ENCODE measurements at places on chromosomes 3 and 15.

- DNase-seq: no peak
Measured at GRCh38 chr3:16913264-16913580, 28.5 kb downstream of the PLCL2 start.

GRCh38 chr3:11764931-11765363 lies 81.7 kb downstream of the TAMM41 start:
- no peak for DNase-seq

GRCh38 chr15:100642950-100643338 lies 40.6 kb downstream of the ASB7 start:
- DNase-seq: no peak

DNA sequence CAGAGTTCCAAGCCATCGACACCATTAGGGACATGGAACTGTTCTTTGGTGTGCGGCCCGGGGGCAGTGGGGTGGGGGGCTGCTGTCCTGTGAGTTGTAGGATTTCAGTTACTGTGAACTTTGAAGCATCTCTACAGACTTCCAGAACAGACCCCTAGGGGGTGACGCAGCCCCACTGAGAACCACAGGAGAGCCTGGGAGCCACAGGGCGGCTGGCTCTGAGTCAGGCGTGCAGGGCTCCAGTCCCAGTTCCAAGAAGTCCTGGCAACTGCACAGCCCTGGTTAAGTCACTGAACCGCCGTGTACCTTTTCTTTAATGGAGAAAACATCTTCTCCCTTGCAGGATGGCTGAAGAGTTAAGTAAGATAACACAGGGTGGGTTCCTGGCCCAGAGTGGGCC lies 23.5 kb upstream of the LRTM1 start:
- no peak for DNase-seq

DNA sequence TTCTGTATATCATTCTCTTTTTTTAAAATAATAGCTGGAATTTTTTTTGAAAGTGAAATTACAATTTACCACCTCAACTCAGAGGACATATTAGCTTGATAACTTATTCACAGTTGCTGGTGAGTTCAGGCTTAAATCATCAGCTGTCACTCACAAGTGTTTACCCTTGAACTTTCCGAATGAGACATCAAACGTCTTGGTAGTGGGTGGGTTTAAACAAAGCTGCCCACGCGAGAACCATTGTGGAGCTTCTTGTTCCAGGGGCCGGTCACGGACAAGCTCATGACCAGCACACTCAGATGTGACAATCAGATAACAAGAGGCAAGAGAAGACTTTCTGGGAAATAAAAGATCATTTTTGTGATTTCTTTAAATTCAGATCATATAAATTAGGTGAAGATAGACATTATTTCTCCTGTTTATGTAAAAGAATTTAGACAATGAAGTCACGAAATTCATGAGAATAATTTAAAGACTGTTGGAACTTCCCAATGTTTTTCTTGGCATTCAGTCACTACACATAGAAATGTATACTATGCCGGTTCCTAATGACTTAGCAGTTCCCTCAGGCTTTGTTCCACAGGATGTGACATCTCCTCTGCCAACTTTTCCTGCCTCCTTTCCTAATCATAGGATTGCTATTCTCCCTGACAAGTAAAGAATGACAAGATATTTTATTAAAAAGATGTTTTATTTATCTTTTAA lies 29.3 kb downstream of the BTD start:
- no peak for DNase-seq

DNA sequence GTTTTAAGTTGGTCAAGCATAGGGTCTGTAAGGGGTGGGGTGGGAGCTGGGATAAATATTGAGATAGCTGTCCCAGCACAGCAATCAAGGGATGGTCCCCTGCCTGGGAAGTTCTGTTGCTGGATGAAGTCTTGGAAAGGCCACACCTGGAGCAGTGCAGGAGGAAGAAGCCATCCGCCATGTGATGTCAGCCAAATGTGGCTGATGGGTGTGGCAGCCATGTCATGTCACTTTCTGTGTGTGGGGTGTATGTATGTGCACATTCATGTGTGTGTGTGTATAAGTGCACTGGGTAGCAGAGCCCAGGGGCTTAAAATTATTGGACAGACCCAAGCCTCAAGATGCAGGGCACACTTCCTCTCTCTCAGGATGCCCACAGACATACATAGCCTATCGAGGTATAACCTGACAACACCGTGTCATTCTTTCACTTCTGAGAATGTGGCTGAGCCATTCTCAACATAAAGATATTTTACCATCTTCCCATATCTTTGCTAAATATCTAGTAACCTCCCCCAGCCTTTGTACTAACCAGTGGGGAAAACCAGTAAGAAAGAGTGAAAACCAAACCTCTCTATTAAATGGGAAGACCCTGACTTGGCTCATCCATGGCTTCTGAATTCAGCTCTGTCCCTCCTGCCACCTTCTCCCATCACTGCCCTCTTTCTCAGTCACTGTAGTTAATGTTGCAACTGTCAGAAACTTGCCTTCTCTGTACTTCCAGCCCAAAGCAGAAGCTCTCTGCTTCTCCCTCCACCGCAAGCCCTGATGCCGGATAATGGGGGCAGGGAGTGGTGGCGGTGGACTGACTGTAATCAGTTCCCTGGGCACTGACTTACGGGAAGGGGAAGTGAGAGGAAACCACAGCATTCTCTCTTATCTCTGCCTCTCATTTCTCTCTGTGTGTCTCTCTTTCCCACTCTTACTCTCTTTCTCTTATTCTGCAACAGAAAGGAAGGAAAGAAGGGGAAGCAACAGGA lies 11.2 kb downstream of the TNFSF10 start:
- DNase-seq: no peak

DNA sequence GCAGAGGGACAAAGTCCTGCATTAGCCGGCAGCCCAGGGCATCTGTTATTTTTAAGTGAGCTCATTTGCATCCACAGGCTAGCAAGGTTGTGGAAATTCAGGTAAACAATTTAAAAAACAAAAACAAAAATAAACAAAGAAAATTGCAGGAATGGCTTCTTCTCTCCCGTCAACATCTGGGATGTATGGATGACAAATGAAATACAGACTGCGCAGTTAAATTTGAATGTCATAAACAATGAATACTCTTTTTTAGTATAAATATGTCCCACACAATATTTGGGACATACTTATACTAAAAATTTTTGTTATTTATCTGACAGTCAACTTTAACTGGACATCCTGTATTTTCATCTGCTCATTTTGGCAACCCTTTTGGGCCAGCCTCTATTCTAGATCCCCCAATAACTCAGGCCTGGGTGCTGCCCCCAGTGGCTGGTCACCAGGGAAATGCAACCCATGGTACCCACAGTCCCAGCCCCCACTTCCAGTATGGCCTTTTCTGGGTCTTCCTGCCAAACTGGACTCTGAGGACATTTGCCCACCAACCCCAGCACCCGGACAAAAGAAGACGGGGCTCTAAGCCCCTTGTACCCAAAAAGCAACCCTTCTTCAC lies 12.7 kb downstream of the GRM2 start:
- DNase-seq: no peak

- no peak for DNase-seq
Measured at GRCh38 chr3:172530566-172530965, 7.3 kb upstream of the TNFSF10 start.

GRCh38 chr3:99843590-99844258 lies 26.1 kb downstream of the CMSS1 start:
- DNase-seq: no peak

DNA sequence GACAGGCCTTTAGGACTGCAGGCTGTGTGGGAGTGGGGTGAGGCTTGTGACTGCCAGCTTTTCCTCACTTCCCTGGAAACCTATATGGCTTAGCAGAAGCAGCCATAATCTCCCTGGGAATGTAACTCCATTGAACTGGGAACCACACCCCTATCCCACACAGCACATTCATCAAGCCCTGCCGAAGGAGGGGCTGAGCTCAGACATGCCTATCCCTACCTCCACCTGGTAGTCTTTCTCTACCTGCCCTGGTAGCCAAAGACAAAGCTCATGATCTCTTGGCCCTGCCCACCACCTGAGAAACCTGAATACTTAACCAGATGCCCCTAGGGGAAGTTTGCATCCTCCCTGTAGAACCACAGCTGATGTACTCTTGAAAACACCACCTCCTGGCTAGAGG lies 219.8 kb downstream of the UNC13C start:
- DNase-seq: no peak

DNA sequence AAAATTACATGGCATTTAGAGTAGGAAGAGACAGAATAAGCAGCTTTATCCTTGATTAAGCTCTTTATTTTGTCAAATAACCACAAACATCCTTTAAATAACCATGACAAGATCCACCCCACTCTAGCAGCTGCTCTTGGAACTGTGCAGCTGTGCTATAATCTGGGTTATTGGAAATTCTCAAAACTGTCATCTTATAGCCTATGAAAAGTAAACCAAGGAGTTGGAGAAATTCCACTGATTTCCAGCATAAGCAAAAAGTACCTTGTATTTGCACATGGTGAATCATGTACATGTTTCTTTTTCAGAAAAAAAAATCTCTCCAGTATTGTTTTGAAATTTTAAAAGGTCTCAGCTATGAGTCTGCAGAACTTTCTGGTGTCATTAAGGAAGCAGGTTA lies 88.8 kb upstream of the ABI3BP start:
- no peak for DNase-seq

GRCh38 chr15:60555291-60555690 lies 76.3 kb upstream of the ICE2 start:
- DNase-seq: no peak

DNA sequence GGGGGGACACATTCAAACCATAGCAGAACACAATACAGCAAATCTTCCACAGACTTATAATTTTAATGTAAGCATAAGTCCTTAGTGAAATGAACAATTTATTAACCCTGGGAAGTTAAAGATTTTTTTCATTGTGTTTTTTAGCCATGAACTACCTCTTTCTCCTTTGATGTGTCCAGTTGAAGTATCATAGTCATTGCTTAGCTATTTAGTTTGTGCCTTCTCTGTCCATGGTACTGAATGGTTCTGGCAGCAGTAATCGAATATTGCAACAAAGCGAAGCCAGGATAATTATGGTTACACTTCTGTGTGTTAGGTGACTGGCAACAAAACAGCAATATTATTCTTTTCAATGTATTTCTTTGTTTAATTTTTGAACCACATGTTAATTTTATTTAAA lies 403.0 kb upstream of the ONECUT1 start:
- DNase-seq: no peak

DNA sequence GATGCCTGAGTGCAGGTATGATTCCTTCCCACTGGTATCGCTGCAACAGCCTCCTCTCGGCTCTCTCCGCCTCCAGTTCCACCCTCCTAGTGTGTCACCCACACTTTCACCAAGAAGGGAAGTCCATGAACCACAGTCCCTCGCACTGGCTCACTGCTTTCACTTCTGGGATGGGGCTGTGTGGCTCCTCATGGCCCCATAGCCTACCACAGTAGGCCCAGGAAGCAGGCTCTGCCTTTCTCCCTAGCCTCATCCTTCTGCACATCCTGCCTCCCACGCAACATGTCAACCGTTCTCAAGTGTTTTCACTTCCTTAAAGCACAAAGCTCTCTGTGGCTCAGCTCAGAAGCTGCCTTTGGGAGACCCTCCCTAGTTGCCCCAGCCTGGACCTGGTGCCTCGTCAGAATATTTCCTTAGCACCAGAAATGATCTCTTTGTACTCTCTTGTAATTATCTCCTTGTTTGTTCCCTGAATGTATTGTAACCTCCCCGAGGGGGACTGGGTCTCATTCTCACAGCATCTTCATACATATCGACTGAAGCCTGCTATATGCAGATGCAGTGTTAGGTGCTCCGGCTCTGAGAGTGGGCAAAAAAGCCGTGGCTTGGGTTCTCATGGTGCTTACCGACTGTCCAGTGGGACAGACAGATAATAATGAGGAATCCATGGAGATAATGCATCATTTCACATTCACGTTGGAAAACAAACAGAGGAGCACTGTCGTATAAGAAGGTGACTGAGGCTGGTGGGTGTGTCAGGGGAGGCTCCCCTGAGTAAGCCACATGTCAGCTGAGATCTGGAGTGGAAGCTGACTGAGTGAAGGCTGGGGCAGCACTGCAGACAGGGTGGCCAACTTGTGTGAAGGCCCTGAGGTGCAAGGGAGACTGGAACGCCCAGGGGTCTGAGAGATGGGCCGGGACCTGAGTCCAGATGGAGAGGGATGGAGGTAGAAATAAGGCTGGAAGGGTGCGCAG lies 107.1 kb downstream of the DGKG start:
- DNase-seq: no peak

DNA sequence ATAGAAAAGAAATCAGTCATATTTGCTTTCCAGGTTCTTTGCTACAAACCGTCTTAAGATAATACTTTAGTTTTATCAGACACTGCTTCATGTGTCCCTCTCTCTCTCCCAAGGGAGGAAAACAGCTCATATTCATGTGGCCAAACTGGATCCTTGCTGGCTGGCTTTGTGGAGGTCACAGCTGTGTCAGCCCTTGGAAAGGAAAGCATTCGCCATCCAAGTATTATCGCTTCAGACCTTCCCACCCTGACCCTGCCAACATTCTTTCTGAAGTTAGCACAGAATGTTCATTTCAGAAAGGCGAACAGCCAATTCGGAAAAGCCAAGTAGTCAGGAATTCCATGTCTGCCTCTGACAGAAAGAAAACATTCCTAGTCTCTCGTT lies 213.6 kb downstream of the FEZF2 start:
- no peak for DNase-seq

DNA sequence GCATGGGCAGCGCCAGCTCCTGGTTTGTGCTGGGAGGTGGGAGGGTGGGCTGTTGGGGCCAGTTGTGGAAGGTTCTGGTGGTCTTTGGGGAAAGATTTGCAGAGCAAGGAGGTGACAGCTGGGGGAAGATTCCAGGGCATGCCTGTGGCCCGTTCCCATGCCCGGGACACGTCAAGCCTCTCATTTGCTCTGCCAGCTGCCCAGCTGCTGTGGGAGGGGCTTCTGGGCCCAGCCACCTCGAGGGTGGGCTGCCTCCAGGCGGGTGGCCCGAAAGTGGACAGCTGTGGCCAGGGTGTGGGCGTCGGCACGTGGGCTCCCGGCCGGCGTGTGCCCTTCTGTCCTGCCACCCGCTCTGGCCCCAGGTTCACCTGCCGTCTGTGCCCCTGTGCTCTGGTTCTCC lies 17.2 kb downstream of the PLXNA1 start:
- no peak for DNase-seq

DNA sequence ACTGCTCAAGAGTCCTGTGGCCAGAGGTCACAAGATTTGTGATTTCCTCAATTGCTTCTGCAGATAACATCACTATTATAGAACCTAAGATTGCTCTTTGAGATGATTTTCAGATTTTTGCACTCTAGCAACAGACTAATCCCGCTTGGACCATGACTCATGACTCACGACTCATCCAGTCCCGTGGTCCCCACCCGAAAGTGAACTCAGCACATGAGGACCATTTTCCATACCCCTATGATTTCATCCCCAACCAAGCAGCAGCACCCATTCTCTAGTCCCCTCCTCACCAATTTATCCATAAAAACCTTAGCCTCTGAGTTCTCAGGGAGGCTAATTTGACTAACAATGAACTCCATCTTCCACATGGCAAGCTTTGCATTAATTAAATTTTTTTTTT lies 106.3 kb upstream of the ALCAM start:
- DNase-seq: no peak
